Memory B cell (primary cell): ENCODE measurements at places on chromosomes 7 and 10.

DNA sequence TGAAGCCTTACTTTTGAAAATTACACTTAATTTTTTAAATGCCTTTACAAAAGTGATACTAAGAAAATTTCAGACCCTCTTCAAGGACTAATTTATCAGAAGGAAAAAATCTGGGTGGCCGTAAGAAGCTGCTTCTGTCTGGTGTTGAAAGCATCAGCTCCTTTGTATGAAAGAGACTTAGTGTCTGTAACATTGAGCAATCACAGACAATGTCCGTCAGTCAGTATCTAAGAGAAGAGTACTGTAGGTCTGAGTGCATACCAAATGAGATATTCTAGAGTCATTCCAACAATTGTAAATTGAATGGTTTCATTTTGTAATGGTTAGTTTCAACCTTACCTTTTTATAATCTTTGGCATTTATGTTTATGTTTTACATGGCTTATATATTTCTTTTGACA is 11.1 kb upstream of the MDFIC start:
- H3K4me3 ChIP-seq: no peak overlapping the region
- no peaks in the 10 kb centered on the region for H3K27me3 ChIP-seq
- no peak overlapping the region for H3K27ac ChIP-seq
- no peaks in the 10 kb centered on the region for H3K36me3 ChIP-seq

DNA sequence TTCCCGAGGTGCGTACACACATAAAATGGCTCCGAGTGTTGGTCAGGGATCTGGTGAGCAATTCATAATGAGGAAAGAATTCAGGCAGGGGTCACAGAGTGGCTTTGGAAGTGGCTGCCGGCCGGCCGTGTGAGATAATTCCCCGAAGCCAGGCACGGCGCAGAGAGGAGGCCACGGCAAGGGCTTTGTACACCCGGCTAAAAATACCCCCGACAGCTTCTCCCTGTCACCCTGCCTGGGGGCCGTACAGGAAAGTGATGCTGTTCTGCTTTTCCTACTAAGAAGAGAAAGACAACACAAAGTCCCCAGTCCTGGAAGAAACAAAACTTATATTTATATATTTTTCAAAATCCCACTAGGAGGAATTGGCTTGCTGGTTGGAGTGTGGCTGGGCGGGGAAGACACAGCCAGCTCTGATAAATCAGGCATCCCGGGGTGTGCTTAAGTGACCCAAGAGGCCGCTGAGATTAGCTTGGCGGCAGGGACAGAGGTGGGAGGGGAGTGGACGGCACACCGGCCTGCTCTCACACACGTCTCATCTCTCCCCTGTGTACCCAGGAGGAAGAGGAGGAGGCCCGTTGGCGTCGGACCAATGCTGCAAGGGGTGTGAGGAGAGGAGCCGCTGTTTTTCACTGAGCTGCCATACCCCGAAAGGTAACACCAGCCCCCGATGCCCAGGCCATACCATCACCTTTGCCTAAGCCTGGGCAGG is 70.5 kb downstream of the ZMIZ1 start:
- H3K36me3 ChIP-seq: no peaks in the 10 kb centered on the region
- no peak overlapping the region for H3K4me3 ChIP-seq
- no peak for DNase-seq
- H3K27me3 ChIP-seq: peaks cover 16% of the 10 kb centered on the region
- H3K4me1 ChIP-seq: peaks cover 6% of the 10 kb centered on the region

- H3K4me1 ChIP-seq: no peaks in the 10 kb centered on the region
- no peak for DNase-seq
- H3K36me3 ChIP-seq: peaks cover 5% of the 10 kb centered on the region
- H3K4me3 ChIP-seq: no peak overlapping the region
- no peaks in the 10 kb centered on the region for H3K27me3 ChIP-seq
- H3K27ac ChIP-seq: no peak overlapping the region
These were observed 287.6 kb downstream of the TWIST1 start for GRCh38 chr7:18829858-18830285.

- no peak for DNase-seq
- no peaks in the 10 kb centered on the region for H3K4me1 ChIP-seq
- no peak overlapping the region for H3K4me3 ChIP-seq
- no peak overlapping the region for H3K27ac ChIP-seq
These were observed 49.5 kb upstream of the PPP2R2D start for GRCh38 chr10:131851346-131851745.

- H3K27ac ChIP-seq: no peak overlapping the region
- no peak overlapping the region for H3K4me3 ChIP-seq
- no peak for DNase-seq
- H3K4me1 ChIP-seq: no peaks in the 10 kb centered on the region
These were observed 9.5 kb upstream of the ADAM12 start for GRCh38 chr10:126397640-126398382.

DNA sequence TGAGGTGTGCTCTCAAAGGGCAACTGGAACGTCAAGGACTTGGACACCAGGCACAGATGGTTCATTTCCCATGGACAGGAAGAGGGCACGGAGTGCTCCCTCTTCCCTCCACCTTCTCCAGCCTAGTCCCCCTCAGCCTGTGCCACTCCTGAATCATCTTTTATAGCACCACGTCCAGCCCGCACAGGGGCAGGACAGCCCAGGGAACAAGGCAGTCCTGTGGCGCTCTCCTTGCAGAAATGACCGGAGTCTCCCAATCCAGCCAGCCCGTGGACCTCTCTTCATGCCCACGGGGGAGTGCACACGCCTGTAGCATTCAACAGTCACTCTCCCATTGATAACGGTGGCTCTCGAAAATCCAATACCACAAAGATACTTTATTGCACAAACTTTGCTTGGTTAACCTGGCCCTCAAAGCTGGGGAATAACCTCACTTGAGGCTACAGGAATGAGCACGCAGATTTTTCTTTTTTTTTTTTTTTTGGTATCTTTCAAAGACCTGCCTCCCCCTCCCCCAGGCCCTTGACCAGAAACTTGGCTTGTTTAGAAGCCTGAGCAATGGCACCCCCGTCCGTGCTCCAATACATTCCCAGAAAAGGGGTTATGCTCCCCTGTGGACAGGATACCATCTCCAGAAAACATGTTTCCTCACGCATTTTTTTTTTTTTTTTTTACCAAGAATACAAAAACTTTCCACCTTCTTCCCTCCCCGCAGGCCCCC is 733 bp downstream of the PRKCQ start:
- no peak for DNase-seq
- H3K36me3 ChIP-seq: no peaks in the 10 kb centered on the region
- H3K4me3 ChIP-seq: peak overlapping the region; percentile 59
- H3K27ac ChIP-seq: no peak overlapping the region
- H3K4me1 ChIP-seq: peaks cover 6% of the 10 kb centered on the region

DNA sequence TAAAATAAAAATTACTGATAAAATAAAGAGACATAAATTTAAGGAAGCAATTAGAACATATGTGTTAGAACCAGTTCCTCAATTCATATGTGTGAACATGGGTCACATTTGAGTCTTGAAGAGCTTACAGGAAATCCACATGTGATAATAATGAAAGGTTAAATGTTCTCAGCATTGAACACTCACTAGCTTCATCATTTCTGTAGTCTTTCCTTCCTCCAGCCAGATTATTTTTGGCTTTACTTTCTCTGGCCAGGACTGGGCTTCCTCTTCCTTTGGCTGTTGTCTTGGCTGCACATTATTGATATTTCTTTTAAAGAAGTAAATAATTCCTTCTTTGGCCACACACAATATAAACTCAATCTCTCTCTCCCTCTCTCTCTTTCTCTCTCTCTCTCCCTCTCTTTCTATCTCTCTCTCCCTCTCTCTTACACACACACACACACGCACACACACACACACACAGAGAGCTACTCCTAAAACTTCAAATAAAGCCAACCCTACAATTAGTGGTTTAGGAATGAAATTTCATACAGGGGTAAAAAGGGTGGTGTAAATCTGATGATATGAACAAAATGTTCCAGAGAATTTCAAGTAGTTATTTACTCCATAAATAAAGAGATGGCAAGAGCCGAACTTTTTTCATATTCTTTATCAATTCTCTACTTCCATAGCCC is 171.2 kb downstream of the REEP3 start:
- H3K4me1 ChIP-seq: peaks cover 5% of the 10 kb centered on the region
- no peak overlapping the region for H3K27ac ChIP-seq
- H3K36me3 ChIP-seq: no peaks in the 10 kb centered on the region
- DNase-seq: no peak
- H3K27me3 ChIP-seq: peaks cover 2% of the 10 kb centered on the region
